ENCODE measurements at places on chromosomes 13 and 19.

DNA sequence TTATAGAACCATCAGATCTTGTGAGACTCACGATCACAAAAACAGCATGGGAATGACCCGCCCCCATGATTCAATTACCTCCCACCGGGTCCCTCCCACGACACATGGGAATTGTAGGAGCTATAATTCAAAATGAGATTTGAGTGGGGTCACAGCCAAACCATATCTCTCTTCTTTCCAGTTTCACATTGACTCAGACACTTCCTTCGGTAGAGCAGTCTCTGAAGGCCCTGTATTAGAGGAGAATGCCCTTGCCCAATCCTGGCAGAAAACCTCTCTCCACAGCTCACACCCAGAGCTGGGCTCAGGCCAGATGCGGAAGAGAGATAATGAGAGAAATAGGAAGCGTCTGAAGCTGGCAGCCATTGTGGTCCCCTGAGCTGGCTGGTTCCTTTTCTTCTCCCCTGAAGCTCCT, 72.4 kb upstream of the CLDN10 start:
- no peak for DNase-seq

- no peak for DNase-seq
Measured at GRCh38 chr13:65892859-65893258, 1337.3 kb downstream of the PCDH9 start.

DNA sequence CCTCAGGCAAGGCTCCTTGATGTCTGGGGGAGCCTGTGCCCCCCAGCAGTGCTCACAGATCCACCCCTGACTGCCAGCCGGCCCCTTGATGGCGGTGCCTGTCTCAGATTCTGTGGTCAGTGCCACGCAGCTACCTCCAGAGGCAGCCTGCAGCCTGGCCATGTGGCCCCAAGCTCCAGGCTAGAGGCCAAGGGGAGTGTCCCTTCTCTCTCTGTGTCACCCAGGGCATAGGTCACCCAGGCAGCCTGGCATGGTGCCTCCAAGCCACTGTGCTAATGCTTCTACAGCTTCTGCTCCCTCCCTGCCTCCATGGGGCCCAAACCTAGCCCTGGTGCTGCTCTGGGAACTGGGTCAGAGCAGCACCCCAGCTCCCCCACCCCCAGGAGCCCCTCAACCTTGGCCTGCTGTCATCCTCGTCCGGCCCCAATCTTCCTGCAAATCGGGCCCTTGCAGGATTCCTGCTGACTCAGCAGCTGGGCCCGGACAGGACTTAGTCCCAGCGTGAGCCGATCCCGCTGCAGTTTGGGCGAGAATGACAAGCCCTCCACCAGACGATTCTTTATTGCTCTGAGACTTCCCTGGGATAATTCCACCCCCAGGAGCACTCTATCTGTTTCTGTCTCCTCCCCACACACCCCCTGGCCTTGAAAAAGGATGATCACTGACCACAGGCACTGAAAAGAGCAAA, 2.8 kb upstream of the ARL11 start:
- DNase-seq: no peak

DNA sequence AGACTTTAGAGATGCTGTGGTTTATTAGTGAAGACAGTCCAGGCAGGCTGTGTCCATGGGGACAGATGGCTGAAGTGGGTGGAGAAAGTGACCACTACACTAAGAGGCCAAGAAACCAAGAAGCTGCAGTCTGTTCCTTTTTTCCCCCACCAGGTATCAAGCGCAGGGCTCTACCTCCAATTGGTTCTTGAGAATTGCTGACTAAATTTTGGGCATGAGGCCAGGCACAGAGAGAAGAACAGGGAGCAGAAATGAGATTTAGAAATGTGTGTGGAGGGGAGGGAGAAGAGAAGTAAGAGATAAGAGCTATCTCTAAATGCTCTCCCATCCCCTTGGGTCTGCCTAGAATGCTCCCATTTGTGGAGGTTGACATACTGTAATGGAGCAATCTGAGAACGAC, 12.3 kb upstream of the CYSLTR2 start:
- DNase-seq: no peak

DNA sequence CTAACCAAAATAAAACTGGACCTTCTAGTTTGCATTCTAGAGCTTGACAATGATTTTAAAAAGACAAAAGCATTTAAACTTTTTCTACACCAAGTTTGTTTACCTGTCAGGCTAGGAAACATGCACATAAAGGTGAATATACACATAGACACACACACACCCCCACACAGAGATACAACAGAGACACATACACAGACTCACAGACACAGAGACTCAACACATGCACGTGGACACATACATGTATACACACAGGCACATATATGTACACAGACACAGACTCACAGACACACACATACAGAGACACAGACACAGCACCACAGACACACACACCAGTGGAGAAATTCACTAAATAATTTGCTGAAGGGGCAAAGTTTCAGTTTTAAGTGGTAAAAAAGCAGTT, 155.7 kb downstream of the GPC5 start:
- DNase-seq: no peak

GRCh38 chr19:12997967-12998940, 3.0 kb downstream of the NFIX start:
- DNase-seq: no peak

- no peak for DNase-seq
Measured at GRCh38 chr13:26112843-26113242, 61.0 kb upstream of the SHISA2 start.

DNA sequence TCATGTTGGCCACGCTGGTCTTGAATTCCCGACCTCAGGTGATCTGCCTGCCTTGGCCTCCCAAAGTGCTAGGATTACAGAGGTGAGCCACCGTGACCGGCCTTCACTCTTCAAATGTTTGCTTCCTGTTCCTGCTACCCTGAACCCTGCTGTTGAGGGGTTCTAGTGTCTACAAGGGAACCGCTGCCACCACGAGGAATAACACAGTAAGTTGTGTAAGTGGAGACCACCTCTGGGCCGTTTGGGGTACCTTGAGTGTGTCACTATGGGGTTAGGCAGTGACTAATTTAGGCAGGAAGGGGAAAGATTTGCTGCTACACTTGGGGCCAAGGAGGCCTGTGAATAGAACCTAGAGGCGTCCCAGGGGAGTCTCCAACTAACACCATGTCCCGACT, 2.2 kb upstream of the MYADM start:
- no peak for DNase-seq

DNA sequence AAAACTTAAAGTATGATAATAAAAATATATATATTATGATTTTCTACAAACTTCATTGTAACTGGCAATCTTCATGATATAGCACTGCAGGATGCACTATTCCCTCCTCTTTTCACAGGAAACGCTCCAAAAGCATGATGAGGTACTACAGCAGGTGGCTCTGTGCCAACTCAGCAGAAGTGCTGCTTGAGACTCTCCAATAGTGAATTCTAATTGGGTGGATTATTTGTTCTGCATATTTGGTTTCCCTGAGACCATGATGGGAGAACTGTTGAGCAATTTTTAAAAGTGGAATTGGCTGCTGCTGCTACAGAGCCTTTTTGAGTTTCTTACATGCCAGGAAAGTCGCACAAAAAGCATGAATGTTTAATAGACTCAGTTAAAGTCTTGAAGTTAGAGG, 1782.4 kb upstream of the PCDH20 start:
- no peak for DNase-seq

DNA sequence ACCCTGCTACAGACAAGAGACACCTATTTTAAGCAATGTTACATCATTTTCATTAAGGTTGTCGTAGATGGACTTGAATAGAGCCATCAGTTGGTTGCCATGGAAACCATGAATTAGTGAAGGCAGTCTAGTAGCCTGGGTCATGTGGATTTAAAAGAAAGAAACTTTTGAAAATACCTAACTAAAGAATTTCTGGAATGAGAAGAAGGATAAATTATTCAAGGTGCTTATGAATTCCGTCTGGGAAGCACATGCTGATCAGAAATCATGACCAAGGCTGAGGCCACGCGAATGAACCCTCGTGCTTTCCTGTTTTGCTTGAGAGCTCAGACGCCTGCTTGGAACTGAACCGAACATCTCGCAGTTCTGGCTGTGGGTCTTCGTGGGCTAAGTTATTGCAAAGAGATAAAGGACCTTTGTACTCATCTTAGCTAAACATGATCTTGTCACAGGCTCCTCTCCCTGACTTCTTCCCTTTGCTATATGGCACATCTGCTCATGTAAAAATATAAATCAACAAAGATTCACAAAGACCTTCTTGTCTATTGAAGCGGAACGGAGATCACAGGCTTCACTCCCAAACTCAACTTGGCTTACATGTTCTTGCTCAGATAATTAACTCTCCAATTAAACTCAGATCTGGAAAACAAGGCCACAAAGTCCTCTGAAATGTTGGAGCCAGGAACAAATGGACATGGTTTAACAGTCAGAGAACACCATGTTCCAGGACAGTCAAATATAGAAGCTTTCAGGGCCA, 140.2 kb downstream of the NUFIP1 start:
- DNase-seq: no peak

DNA sequence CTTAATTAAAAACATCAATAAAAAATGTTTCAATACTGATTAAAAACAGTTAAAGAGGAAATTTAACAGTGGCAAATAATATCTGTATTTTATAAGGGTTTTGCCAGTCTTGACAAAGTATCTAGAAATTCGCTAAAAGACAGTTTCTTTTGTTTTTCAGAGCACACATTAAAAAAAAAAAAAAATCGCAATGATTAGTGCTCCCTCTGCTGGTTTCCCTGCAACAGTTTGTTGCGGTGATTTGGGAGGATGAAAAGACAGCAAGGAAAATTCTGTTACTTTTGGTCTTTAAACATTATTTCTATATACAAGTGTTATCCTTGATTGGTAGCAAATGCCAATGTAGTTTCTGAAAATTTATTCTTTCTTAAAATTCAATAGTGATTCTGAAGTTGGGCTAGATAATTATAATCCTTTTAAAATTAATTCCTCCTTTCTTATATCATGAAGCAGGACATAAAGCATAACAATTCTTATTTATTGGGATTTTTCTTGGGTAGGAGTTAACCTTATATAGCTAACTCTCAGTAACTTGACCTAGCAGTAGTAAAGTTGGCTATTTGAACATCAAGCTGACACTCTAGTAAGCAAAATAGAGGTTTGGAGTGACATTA, 23.1 kb upstream of the SPRY2 start:
- no peak for DNase-seq

DNA sequence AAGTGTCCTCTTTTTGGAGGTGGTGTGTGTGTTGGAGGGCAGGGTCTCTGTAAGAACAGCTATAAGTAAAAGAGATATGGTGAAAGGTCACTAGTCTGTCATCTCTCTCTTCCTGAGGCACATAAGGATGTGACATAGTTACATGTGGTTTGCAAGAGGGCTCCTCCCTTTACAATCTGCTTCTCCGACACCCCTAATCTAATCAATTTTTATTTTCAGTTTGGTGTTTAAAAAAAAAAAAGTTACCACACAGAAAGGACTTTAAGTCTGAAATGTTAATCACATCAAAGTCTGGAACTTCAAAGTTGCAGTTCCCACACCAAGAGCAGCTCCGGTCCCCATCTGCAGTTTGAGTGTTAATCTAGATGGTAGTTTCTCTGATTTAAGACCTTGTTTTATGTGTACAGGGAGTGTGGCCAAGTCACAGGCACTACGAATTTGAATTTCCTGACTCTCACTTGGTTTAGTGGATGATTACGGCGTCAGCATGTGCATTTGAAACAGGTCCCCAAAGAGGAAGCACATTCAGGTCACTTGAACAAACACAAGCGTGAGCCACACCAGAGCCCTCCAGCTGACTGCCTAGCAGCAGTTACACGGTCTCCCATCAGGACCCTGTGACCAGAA, 53.1 kb downstream of the FOXO1 start:
- DNase-seq: no peak

GRCh38 chr19:23409392-23410048, 14.2 kb upstream of the ZNF91 start:
- DNase-seq: no peak

GRCh38 chr19:45646345-45646698, 7.1 kb upstream of the EML2 start:
- no peak for DNase-seq

DNA sequence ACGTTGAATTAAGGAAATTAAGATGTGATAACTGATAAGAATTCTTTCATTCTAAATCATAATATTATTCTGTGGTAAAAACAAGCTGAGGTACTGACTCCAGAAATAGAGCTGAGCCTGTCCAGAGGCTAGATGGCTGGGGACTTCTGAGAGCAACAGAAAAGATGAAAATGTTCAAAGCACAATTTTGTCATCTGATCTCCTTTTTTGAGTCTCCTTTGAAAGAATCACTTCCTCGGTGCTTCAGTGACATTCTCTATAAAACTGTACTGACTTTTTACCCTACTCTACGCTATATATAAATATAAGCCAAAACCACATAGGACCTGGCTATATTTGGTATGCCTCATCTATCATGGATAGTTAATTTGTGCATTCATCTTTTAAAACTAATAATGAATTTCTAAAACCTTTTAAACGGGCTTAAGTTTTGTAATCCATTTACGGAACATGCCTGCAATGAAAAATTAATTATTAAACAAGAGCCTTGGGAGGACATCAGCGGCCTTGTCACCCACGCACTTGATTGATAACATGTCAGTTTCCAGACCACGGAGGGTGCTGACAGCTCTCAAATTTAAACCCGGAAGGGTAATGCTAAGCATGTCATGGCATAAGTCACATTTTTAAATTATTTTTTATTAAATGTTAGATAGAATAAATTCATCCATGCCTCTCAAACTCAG, 235.5 kb downstream of the PCDH9 start:
- DNase-seq: no peak

- DNase-seq: no peak
Measured at GRCh38 chr13:20353973-20354372, 121.9 kb upstream of the GJB6 start.

DNA sequence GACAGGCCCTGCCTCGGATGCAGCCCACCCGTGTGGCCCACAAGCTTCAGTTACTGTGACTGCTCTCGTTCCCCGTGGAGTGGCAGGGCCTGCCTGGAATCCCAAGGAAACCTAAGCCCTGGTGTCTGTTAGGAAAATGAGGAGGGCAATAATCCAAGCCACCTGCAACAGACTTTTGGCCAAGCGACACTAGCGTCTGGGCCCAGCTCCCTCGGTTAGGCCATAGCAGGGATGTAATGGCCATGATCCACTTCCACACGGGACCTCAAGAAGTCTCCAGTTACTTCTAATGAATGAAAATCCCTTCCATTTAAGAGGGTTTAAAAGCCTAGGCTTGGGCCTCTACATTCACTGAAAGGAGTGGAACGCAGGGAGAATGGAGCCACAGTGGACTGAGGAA, 8.9 kb downstream of the ZC3H4 start:
- no peak for DNase-seq

- DNase-seq: no peak
Measured at GRCh38 chr13:66821551-66821950, 408.6 kb downstream of the PCDH9 start.

GRCh38 chr13:99465454-99465853, 35.8 kb upstream of the TM9SF2 start:
- no peak for DNase-seq

- no peak for DNase-seq
Measured at GRCh38 chr19:42487798-42488178, 40.5 kb downstream of the CEACAM1 start.

DNA sequence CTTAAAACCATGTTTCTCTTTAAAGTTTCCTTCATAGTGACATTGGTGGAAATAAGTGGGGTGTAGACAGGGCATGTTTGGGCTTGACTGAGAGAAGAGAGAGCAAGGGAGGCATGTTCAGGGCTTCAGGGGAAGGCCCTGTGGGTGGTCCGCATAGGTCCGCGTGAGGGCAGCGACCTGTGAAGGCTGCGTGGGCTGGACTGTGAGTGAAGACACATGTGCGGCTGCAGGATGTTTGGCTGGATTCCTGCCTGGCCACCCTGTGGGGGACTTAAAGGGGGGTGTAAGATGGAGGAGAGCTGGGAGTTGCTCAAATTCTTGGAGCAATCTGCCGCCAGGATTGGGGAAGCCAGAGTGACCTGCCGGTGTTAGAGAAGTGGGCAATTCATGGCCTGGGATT, 23.8 kb upstream of the KLF12 start:
- no peak for DNase-seq
